ENCODE measurements at places on chromosomes 6 and 20. TPM values are rescaled to one million over a fixed set of nuclear protein-coding genes. Genes with fewer than 3 reads are reported as not detected.

- DNase-seq = peak; percentile 42
Observed at GRCh38 chr6:36386495-36387439, 702 bp downstream of the ETV7 start.

The NOTCH4 gene
- 4.1 TPM for total RNA-seq

GRCh38 chr20:24468401-24469115 lies 871 bp upstream of the SYNDIG1 start:
- DNase-seq = no peak

- DNase-seq = no peak
Observed at GRCh38 chr6:119241111-119241465, 108.5 kb downstream of the MAN1A1 start.

- DNase-seq = no peak
Observed at GRCh38 chr6:132893772-132894490, 79.6 kb downstream of the RPS12 start.

- no peak for DNase-seq
Observed at GRCh38 chr6:109381061-109381746, 1.1 kb downstream of the CD164 start.

The TMEM151B gene
- 0.31 TPM for total RNA-seq

GRCh38 chr6:162395181-162395580 lies 332.4 kb downstream of the PRKN start:
- no peak for DNase-seq
